ENCODE measurements at places on chromosomes 2 and 18.

- DNase-seq: no peak
These were observed 116.9 kb downstream of the FAM161A start for GRCh38 chr2:61736953-61737352.

- DNase-seq: no peak
These were observed 178.3 kb downstream of the SMAD7 start for GRCh38 chr18:48772457-48772856.

DNA sequence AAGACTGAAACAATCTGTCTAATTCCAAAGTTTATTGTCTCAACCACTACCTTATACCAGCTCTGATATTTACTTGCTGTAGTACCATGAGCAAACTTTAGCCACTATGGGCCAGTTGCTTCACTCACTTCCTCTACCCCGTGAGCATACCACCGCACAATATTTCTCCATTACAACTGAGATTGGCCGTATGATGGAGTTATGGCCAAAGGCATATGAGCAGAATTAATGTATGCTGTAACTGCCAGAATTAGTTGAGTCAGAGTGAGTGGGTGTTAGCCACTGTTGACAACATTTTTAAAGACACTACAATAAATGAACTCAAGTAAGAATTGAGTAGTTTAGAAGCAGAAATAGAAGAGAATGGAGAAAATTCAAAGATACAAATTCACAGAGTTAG lies 69.7 kb downstream of the LRATD1 start:
- DNase-seq: no peak

GRCh38 chr18:72830109-72830508 lies 37.7 kb downstream of the NETO1 start:
- no peak for DNase-seq
